NCI-H510A (cell line): ENCODE measurements at places on chromosomes 12 and 14.
A peak's percentile ranks its signal among the peaks of the same experiment; 100 is the strongest.

- peak; percentile 91 for DNase-seq
Measured at GRCh38 chr14:79278798-79279644, 932.3 kb downstream of the DIO2 start.

DNA sequence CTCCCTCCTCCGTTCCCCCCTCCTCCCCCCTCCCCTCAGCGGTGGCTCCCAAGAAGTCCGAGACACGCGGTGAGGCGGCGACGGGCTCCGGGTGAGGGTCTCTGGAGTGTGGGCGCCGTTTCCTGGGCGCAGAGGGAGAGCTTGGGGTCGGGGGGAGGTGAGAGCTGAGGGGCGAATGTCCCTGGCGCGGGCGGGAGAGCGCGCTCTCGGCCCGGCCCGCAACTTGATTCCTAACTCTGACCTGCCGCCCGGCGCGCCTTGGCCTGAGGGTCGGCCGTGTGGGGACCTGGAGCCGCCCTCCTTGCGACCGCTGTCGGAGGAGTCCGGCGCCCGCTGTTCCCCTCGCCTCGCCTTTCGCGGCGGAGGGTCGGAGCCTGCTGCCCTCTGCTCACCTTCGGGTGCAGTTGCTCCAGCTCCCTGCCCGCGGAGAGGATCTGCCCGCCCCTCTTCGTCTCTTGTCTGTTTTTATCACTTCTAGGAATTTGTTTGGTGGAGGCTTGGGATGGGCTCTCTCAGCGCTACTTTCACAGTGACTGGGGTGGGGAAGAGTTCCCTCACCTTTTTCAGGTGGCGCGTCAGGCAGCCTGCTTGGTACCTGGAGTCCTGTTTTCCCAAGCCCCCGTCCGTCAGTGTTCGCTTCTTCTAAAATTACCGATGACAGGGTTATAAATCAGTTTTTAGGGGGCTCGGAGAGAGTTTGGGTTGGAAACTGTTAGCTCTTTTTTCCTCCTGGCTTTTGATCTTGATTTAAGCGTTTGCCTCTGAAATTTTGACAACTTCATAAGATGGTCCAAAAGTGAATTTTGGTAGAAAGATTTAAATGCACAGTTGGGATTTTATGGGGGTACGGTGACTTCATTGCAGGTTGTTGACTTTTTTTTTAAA lies 495 bp downstream of the ADIPOR2 start:
- DNase-seq = no peak

- no peak for DNase-seq
Measured at GRCh38 chr14:31930493-31931240, 146.4 kb upstream of the ARHGAP5 start.

DNA sequence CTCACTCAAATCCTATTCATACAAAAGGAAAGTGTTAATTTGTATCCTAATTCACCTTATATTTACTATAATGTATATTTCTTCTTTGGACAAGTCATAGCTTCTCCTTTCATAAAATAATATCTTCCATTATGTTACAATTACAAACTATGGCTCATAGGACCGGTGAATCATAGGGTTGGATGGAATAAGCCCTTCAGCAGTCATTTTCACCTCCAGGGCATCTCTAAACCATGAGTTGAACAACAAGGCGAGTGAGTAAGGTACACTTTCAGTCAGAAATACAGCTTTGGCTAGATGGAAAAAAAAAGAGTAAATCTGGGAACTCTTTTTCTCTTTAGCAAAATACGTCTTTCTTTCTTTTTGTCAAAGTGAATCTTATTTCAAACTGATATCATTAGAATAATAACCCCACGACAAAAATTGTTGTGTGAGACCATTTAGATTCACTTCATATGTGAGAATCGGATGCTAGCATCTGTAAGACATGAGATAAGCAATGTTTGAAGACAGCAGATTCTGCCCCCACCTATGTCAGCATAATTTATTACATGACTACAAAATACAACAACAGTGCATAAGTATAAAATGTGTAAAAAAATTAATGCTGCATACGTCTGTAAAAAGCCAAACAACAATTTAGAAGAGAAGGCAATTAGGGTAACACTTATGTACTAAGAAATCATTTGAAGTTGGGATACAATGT lies 184.4 kb upstream of the SLC38A2 start:
- DNase-seq = no peak

DNA sequence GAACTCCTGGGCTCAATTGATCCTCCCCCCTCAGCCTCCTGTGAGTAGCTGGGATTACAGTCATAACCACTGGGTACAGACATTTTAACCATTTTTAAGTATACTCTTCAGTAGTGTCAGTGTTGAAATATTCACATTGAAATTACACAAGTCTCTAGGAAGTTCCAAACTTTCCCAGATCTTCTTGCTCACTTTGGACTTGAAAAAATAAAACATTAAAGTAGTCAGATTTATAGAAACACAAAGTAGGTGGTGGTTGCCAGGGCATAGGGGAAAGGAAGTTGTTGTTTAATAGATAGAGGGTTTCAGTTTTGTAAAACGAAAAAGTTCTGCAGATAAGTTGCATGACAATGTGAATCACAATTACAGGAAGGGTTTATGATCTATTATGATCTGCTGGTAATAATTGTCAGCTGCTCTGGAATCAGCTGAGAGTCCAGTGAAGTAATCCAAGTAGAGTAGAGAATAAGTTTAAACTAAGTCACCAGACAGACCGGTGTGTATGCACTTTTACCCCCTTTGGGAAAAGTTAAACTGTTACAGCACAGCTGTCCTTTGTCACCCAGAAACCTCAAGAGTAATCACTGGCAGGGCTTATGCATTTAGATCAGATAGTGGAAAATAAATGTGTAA lies 27.4 kb downstream of the PCNX1 start:
- DNase-seq = no peak

- no peak for DNase-seq
Measured at GRCh38 chr14:98701377-98701776, 570.6 kb downstream of the BCL11B start.

DNA sequence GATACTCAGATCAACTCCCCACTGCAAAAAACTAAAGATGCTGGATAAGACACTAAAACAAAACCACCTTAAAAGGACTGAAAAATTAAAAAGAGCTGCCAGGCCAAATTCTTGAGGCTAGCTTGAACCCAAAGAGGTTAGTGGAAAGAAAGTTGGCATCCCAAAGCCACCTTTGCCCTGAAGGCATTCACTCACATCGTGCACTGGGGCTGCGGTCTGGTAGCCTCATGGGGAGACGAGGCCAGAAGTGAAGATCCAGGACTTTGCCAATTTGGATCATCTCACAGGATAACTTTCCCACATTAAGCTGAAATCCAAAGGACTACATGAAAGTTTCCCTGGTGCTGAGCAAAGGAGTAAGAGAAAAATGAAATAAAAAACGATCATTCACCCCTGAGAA lies 63.9 kb downstream of the EFCAB11 start:
- DNase-seq = no peak

- DNase-seq = no peak
Measured at GRCh38 chr12:25829192-25829591, 129.3 kb upstream of the RASSF8 start.

- no peak for DNase-seq
Measured at GRCh38 chr14:69896080-69896479, 16.9 kb downstream of the SMOC1 start.
